Stimulated activated memory B cell treated with anti-CD40 and anti-IgM and Interleukin-4, amounts not matched to agents 10 μg/mL and 1 μg/mL and 100 μg/mL, for 72 hours (primary cell): ENCODE measurements at places on chromosomes 7 and 10.
A peak's percentile ranks its signal among the peaks of the same experiment; 100 is the strongest.

DNA sequence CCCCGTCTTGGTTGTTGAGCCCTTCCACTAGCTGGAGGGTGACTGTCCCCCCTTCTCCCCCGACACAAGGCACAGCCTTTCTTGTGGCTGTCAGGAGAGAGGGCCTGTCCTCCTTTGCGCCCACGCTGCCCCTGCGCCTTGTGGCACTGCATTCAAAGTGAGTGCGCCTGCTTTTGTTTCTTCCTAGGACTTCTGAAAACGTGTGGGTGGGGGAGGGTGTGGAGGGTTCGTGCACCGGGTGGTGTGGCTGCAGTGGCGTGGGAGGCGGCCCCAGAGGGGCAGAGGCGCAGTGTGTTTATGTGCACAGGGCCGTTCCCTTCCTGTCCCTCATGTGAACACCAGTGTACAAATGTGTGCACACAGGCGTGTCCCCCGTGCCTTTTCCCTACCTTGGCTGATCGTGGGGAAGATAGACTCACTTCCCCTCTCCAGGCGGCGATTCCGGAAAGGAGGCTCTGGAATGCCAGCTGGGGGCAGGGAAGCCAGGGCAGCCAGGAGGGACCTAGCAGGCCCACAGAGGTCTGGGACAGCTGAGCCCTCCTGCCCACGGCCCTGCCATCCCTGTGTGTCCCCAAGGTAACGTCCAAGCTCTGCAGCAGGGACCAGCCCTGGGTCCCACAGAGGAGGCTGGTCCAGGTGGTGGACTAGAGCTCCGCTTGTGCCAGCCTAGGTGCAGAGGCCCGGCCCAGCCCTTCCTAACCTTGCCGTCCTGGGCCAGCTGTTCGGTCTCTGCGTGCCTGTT, 88.8 kb downstream of the LHPP start:
- ATAC-seq, result peak; percentile 88

GRCh38 chr10:112583236-112583939, 136.4 kb downstream of the VTI1A start:
- no peak for ATAC-seq

- no peak for ATAC-seq
Observed at GRCh38 chr7:27181795-27182275, 3.2 kb downstream of the HOXA11 start.

GRCh38 chr7:36570528-36571189, 153.6 kb downstream of the AOAH start:
- ATAC-seq, result no peak

DNA sequence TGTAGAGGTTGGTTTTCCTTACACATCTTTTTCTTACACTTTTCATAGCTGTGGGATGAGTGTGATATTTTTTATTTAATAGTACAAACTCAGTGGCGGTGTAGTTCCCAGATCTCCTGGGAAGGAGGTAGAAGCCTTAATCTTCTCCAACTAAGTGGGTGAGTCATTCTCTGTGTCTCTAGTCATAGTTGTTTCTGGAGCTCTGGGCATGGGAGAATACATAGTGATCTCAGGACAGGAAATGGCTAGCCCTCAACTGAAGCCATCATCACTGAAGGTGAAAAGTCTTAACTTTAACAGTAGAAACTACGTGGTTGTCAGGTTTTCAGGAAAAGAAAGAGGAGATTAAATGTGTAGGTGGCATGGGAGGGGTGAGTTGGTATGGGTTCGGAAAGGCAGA, 319.4 kb upstream of the FZD8 start:
- no peak for ATAC-seq

- ATAC-seq, result no peak
Observed at GRCh38 chr7:22579961-22580360, 80.0 kb upstream of the STEAP1B start.
